ENCODE measurements at places on chromosomes 1 and 21. TPM values are rescaled to one million over a fixed set of nuclear protein-coding genes. Genes with fewer than 3 reads are reported as not detected.

GRCh38 chr1:117312453-117313138 is 54.7 kb upstream of the MAN1A2 start:
- no peaks in the 10 kb centered on the region for H3K36me3 ChIP-seq
- no peak overlapping the region for H3K4me3 ChIP-seq
- H3K4me1 ChIP-seq = no peaks in the 10 kb centered on the region
- DNase-seq = no peak

DNA sequence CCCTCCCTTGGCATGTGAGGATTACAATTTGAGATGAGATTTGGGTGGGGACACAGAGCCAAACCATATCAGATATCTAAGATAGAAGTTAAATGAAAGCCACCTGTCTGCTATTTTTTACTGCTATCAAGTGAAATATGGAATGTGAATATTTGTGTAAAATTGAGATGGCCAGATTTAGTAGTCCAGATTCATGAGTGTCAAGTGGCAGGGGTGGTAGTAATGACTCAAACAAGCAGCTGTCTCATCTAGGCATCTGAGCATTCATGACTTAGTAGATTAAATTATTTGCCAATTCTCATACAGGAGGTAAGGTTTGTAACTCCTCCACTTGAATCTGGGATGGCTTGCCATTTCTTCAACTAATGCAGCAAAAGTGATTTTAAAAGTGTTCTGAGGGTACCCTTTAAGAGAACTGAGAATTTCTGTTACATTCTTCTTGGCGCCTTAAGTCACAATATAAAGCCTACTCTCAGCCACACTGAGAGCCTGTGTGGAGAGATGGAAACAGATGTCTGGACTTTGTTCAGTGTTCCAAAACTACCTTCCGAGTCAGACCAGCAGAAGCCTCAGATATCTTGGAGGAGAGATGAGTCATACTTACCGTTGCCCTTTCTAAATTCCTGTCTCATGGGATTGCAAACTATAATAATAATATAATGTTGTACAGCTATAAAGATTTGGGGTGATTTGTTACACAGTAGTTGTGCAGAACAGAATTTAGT is 1065.6 kb upstream of the TMPRSS15 start:
- no peak overlapping the region for H3K27ac ChIP-seq
- H3K4me3 ChIP-seq = no peak overlapping the region
- no peaks in the 10 kb centered on the region for H3K27me3 ChIP-seq

DNA sequence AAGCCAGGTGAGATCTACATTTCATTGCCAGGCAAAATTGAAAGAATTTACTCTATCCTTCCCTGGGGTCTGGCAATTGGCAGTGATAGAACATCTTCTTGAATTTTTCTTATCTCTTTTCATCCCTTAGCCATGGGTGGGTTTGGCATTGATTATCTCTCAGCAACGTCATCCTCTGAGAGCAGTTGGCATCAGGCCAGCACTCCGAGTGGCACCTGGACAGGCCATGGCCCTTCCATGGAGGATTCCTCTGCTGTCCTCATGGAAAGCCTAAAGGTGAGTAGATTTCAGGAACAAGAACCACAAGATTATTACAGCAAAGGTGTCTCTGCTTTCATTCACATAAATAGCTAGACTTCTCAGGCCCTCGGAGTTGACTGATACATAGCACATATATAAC is 39.3 kb downstream of the NCF2 start:
- peaks cover 15% of the 10 kb centered on the region for H3K4me1 ChIP-seq
- DNase-seq = no peak
- peaks cover 2% of the 10 kb centered on the region for H3K36me3 ChIP-seq
- no peaks in the 10 kb centered on the region for H3K27me3 ChIP-seq
- no peak overlapping the region for H3K4me3 ChIP-seq

SPRR2D gene
- total RNA-seq = not detected

DNA sequence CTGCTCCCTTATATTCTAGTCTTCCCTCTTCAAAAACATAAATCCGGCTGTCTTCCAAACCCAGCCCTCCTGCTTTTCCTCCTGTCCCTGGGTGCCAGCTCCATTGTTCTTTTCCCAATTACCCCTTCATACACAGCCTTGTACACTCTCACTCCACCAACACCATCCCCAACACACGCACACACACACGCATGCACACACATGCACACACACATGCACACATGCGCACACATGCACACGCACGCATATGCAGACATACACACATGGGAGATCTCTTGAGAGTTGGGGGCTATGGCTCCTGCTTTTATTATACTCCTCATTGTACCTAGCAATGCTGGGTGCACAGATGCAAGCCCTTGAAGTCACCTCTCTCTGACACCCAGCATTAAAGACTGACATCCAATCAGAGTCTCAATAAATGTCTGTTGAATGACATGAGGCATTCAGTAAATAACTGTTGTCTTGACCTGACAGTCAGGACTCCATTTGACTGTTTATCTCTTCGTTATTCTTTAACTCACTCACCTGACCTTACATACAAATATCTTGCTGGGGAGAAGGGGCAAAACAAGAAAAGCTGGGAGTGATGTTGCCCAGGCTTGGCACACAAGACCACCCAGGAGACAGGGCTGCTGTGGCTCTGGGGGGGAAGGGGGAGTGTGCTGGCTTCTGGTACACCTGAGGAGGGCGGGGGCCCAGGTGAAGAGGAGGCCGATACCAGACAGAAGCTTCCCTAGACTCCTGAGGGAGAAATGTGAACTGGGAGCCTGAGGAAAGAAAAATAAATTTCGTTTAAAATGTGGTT is 16.0 kb downstream of the ABCA4 start:
- H3K4me3 ChIP-seq = no peak overlapping the region
- H3K27me3 ChIP-seq = no peaks in the 10 kb centered on the region
- no peak for DNase-seq
- H3K36me3 ChIP-seq = no peaks in the 10 kb centered on the region
- H3K4me1 ChIP-seq = peaks cover 7% of the 10 kb centered on the region
